T-helper 22 cell (primary cell): ENCODE measurements at places on chromosomes 5 and 9.

DNA sequence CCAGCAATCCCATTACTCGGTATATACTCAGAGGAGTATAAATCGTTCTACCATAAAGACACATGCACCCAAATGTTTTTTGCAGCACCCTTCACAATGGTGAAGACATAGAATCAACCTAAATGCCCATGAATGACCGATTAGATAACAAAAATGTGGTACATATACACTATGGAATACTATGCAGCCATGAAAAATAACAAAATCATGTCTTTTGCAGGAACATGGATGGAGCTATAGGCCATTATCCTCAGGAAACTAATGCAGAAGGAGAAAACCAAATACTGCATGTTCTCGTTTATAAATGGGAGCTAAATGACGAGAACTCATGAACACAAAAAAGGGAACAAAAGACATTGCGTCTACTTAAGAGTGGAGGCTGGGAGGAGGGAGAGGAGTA, 114.5 kb downstream of the HTR4 start:
- no peak for DNase-seq

GRCh38 chr5:150317048-150318003, 14.6 kb upstream of the ARSI start:
- no peak for DNase-seq

DNA sequence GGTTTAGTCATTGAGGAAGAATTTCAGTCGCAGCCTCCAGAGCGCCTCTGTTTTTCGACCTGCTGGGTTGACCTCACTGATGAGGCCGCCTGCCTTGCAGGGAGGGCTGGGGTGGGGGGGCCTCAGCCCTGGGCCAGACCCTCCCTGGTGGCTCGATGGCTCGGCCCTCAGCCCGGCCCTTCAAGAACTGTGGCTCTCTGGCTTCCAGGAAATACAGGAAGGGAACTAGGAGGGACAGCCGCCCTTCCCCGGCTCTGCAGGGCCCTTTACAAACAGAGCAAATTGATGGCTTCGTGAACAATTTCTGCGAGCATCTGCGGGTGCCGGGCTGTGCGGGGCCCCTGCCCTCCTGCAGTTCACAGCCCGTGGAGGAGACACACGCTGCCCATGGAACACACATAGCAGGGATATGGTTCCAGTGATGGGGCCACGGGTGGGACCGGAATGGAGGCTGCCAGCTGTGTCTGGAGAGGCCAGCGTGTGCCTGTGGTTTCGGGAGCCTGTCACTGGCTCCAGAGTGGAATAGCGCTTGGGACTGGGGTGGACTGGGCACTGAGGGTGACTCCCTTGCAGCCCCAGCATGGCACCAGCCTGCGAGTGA, 39.6 kb downstream of the COL5A1 start:
- no peak for DNase-seq

DNA sequence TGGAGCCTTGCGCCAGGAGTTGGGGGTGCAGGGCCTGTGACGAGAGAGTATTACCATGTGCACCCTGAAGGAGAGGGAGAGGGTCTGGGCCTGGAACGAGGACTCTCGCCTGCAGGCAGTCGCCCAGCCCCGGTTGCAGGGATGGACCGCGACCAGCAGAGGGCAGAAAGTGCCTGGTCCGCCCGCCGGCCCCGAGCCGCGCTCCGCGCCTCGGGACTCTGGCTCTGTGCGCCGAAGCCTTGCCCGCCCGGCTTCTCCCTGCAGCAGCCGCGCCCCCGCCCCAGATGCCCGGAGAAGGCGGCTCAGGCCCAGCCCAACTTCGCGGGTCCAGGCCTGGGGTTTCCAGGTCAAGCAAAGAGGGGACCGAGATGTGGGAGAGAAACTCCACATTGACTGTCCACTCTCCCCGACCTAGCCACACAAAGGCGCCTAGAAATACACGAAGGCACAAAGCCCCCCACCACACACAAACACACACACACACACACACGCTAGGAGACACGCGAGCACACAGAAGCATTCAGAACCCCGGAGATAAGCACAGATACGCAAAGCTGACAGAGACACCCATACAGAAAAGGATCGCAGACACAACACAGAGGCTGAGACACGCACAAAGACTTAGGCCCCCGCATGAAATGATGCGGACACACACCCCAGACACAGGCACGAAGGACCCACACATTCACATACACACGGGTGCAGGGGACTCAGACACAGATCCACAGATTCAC, 2.0 kb upstream of the LMX1B start:
- peak; percentile 26 for DNase-seq

DNA sequence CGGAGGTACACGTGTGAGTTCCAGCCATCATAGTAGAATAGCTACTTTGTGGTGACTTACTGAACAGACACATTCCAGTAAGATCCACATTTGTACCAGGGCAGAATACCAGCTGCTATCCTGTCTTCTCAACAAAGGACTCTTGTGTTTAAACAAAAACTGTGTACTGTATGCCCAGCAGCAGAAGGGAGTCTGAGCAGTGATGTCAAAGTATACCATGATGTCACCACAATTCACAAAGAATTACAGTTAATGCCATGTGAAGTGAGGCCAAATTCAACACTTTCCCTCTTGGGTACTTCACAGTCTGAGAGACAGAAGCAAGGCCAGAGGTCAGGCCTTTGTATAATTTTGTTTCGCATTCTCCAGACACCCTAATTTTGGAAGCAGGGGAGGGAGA, 137.0 kb downstream of the ADAMTSL1 start:
- DNase-seq, result no peak

- no peak for DNase-seq
Observed at GRCh38 chr5:93789173-93790067, 48.0 kb upstream of the POU5F2 start.

- no peak for DNase-seq
Observed at GRCh38 chr9:123401879-123402513, 46.0 kb downstream of the CRB2 start.

DNA sequence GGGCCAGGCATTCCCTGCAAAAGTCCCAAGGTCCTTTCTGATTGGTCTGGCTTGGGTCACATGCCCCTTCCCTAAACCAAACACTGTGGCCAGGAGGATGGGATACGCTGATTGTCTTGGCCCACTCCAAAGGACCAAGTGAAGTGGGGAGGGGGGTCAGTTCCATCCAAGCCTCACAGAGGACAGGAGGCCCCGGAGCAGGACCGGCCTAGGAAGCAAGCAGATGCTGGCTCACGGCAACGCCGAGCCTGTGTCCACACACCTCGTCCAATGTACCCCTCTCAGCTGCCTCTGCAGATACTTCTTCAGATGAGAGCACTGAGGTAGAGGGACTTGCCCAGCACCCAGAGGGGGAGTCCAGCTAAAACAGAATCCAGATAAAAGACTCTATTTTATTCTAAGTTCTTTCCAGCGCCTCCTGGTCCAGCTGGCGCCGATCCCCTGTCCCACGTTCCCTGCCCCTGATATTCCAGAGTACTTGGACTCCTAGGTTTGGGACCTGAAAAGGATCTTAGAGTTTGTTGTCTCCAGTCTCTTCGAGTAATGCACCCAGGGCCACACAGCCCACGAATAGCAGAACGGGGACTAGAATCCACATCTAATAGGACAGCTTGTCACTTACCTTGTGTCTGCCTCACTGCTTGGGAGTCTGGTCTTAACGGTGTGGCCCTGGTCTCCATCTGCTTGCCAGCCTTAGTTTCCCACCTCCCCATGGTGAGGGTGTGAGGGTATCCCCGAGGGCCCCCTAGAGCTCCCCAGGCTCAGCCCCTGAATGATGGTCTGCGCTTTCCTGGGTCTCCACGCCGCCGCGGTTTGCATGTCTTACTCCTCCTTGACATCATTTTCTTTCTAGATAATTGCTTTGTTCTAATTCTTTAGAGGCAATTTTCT, 72.4 kb upstream of the UNC5A start:
- DNase-seq, result no peak

GRCh38 chr5:2018390-2018724, 135.6 kb upstream of the IRX4 start:
- no peak for DNase-seq

DNA sequence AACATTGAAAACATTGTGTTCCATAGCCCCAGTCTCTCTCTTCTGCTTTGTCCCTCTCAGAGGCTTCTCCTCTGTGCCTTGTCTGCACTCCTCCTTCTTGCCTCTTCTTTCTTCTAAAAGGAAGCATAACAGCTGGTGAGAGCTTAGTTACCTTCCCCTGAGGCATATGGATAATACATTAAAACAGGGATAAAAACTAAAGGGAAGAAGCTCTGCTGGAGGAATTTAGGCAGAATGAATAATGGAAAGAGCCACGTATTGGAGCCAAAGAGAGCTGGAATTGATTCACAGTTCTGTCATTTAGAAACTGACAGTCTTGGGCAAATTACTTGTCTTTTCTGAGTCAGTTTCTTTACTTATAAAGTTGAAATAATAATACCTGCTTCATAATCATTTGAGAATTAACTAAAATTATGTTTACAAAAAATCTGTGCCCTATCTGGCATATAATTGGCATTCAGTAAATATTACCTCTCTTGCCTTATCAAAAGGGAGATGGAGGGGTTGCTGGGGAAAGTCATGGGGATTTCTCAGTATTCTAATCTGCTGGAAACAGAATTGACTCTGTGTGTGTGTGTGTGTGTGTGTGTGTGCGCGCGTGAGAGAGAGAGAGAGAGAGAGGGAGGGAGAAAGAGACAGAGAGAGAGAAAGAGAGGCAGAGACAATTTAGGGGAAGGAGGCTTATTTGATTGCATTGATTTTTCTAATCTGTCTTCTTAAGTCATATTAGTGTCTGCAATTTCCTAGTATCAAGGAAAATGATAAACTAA, 20.2 kb downstream of the ZNF474 start:
- no peak for DNase-seq

- no peak for DNase-seq
Observed at GRCh38 chr9:3936520-3937235, 363.2 kb downstream of the GLIS3 start.

DNA sequence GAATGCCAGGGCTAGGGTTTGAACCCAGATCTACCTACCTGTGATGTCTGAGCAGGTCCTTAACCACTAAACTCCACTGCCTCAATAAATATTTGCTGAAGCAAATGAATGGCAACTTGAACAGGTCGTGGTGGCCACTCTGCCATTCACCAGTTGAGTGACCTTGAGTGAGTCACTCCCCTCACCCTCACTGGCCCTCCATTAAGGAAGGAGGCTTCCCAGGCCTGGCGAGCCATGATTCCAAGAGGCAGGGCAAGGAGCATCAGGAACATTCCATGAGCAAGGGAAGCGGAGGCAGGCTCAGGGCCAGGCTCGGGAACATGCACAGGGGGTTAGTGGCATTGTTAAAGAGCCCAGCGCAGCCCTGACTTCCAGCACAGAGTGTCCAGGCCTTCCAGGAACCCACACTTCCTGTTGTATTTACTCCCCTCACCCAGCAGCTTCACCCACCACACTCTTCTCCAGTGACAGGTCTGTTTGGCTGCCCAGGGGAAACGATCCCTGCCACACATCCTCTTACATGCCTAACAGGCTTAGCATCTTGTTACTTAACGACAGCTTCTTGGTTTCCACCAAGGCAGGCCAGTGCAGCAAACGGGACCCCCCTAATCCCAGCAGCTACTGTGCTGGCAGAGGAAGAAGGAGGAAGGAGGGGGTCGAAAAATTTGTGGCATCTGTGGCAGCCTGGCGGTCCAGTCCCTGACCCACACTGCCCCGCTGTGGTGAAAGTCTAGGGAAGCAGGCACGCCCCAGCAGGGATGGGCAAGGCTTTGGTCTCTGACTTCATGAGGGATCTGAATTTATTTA, 43.7 kb upstream of the TTC1 start:
- no peak for DNase-seq

GRCh38 chr9:26975728-26976707, 19.8 kb downstream of the IFT74 start:
- DNase-seq, result no peak

DNA sequence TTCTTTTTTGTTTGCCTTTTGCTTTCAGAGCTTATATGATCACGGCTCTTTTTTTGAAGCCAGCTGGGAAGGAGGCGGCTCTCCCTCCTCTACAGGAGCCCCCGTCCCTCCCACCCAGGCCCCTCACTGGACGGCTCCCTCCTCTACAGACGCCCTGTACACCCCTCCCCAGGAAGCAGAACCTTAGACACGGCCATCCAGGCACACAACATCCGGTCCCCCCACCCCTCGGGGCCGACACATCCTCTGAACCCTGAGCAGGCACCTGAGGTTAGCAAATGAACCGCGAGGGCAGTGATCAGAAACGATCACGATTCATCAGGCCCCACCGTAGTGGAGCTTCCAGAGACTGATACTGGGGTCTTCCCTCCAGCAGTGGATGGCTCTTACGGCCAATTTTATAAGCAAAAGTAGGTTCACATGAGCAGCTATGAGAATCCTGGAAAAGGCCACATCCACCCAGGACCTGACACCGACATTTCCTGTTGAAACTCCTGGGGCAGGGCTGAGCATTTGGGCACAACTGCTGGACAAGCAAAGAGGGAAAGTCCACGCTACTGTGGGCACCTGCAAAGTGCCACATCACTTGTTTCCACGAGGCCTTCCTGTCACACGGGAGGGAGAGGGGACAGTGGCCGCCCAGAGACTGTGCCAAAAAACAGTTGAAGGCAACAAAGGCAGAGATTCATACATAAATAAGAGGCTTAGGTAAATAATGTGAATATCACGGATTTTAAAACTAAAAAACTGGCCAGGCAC, 78.9 kb downstream of the SEMA4D start:
- DNase-seq, result peak; percentile 63

GRCh38 chr9:109463924-109464625, 34.0 kb downstream of the PTPN3 start:
- DNase-seq, result no peak

DNA sequence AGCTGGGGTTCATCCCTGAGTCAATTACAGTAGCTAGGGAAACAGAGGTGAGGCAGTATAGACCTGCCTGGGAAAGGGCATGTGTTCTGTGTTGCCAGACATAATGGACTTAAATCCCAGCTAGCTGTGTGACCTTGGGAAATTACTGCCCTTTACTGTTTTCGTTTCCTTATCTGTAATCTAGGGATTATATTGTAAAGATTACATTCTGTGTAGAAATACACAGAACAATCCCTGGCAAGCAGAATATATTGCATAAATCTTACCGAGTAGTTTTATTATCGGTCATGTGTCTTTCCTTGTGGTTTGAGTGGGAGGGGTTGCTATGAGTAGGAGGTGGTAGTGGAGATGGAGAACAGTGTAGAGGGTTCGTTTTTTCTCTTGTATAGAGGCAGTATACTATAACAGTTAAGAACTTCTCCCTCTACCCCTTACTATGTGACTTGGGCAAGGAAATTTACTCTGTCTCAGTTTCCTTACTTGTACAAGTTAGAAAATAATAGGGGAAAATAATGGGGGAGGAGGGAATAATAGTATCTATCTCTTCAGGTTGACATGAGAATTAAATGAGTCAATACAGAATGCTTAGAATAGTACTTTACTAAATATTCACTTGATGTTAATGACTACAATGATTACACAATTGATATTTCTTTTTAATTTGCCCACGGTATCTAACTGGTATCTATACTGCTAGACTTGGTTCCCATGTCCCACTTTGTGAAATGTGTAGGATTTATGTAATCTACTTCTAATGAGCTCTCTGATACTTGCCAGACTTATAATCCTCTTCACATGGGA, 7.1 kb upstream of the DMXL1 start:
- no peak for DNase-seq

- no peak for DNase-seq
Observed at GRCh38 chr5:143426437-143426991, 23.0 kb upstream of the NR3C1 start.
